ENCODE measurements at places on chromosomes 1 and 21. TPM values are rescaled to one million over a fixed set of nuclear protein-coding genes. Genes with fewer than 3 reads are reported as not detected.

The ETV3L gene
- not detected for total RNA-seq

The KRTAP15-1 gene
- not detected for total RNA-seq

The AMY1B gene
- not detected for total RNA-seq

The C2CD4D gene
- total RNA-seq: 3.5 TPM

The ACTN2 gene
- total RNA-seq: not detected

The TNFAIP8L2 gene
- not detected for total RNA-seq

The MMP23B gene
- total RNA-seq: 0.10 TPM

The PARP1 gene
- total RNA-seq: 163 TPM

The NPR1 gene
- total RNA-seq: not detected

The MFAP2 gene
- total RNA-seq: 0.08 TPM

The ZNF695 gene
- 8.1 TPM for total RNA-seq

The GPR137B gene
- 2.6 TPM for total RNA-seq

The KRTAP7-1 gene
- not detected for total RNA-seq

The ERO1B gene
- total RNA-seq: not detected

The FAM72B gene
- 1.0 TPM for total RNA-seq

The RSPO1 gene
- total RNA-seq: not detected

The CFHR5 gene
- total RNA-seq: not detected

The NHLH1 gene
- total RNA-seq: not detected

The GPR3 gene
- 2.6 TPM for total RNA-seq

The ADAM30 gene
- not detected for total RNA-seq

The FCRLA gene
- not detected for total RNA-seq

The SPRR2E gene
- not detected for total RNA-seq
